GM23338 (cell line): ENCODE measurements at places on chromosomes 11 and 22.
A peak's percentile ranks its signal among the peaks of the same experiment; 100 is the strongest.

DNA sequence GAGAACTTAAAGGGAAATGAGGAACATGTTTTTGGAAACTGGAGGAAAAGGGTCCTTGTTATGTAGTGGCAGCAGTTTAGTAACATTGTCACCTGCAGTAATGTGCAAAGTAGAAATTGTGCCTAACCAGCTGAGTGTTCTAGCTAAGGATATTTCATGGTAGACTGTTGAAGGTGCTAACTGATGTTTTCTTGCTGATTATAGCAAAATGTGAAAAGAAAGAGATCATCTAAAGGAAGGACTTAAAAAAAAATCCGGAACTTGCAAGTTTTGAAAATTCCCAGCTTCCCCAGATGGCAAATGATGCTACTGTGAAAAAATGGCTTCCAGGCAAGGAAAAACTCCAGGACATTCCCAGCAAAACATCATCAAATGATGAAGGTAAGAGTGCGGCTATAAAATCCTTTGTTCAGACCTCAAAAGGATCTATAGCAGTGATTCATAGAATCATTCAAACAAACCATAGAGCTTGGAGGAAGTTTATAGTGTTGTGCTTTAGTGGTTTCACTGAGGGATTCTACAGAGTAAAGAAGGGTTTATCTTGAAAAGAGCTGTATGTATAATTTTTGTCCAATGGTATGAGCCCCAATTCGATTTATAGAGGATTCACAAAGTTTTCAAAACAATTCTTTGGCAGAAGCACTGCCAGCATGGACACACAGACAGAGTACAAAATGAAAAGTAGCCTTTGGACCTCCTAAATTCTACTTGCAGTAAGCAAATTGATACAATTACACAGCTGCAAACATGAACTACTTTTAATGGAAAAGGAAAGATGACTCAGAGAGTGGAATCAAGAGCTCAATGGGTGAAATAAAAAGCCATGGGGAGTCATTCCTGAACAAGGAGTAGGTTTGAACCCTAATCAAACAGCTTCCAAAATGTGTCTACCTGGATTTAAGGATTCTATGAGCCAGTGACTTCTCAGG is 4.3 kb upstream of the TRIM44 start:
- no peak for DNase-seq
- H3K36me3 ChIP-seq, result no peaks in the 10 kb centered on the region
- H3K27ac ChIP-seq, result no peak overlapping the region
- H3K27me3 ChIP-seq, result peaks cover 79% of the 10 kb centered on the region
- no peak overlapping the region for H3K4me3 ChIP-seq

GRCh38 chr11:105582497-105582896 is 27.4 kb upstream of the GRIA4 start:
- no peak overlapping the region for H3K4me3 ChIP-seq
- H3K27me3 ChIP-seq, result no peaks in the 10 kb centered on the region
- no peaks in the 10 kb centered on the region for H3K4me1 ChIP-seq
- DNase-seq, result no peak
- no peak overlapping the region for H3K27ac ChIP-seq

DNA sequence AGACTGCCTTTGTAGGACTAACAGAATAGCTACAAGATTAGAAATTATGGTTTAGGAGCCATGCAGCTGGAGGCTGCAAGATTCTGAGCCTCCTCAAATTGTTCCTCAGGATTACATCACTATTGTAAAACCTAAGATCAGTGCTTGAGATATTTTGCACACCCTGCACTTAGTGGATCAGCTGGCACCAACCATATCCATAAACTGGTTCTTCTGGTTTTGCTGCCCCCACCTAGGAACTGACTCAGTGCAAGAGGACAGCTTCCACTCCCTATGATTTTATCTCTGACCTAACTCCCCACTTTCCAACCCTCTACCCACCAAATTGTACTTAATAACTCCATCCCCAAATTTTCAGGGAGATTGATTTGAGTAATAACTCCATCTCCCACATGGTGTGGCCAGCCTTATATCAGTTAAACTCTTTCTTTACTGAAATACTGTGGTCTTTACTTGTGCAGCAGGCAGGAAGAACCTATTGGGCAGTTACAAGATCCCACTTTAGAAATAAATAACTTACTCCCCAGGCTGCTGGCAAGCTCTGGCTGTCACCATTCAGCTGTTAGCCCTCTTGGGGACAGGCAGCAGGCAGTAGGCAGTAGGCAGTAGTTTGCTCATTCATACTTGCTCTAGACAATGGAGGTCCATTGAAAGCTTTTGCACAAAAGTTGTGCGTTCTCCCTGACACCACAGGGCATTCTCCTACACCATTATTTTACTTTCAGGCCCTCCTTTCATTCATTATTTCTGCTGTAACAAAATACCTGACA is 119.0 kb downstream of the SLC17A6 start:
- H3K4me3 ChIP-seq, result no peak overlapping the region
- no peak for DNase-seq
- no peaks in the 10 kb centered on the region for H3K36me3 ChIP-seq
- H3K27me3 ChIP-seq, result no peaks in the 10 kb centered on the region
- no peaks in the 10 kb centered on the region; the same call in 1 of the 2 replicates for H3K4me1 ChIP-seq

- H3K4me3 ChIP-seq, result no peak overlapping the region
- no peaks in the 10 kb centered on the region for H3K36me3 ChIP-seq
- DNase-seq, result no peak
- peaks cover 2% of the 10 kb centered on the region for H3K4me1 ChIP-seq
- no peaks in the 10 kb centered on the region for H3K27me3 ChIP-seq
Measured at GRCh38 chr22:35653824-35654223, 5.6 kb downstream of the APOL6 start.

DNA sequence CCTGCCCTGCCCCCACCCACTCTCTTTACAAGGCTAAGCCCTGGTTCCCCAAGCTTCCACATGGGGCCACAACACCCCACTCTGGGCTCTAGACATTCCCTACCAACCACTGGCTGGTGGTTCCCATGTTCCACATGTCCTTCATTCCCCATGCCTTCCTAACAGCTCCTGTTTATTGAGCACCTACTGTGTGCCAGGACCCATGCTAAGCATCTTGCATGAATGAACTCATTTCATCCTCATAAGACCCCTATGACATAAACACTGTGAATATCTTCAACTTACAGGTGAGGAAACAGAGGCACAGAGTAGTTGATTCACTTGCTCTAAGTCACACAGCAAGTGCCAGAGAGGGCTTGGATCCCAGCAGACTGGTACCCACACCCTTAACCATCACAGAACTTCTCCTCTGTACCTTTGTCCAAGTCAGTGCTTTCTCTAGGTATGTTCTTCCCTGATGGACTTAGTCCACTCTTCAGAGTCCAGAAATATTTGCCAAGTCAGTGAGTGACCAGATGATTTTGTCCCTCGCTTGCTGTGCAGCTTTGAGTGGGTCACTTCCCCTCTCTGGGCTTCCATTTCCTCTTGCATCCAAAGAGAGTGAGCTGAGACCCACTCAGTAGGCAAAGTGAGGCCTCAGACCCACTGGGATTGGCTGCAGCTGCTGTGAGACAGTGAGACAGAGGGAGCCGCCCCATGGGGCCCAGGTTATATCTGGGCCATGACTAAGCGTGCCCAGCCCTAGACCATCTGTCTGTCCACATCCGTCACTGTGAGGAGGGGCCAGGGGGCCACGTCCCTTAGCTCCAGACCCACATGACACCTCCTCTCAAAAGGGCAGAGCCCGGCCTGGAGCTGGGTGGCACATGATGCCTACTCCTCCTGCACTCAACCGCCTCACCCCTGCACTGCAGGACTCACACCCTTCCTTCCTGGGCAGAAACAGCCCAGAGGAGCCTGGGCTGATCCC is 132.4 kb downstream of the MN1 start:
- H3K4me3 ChIP-seq, result no peak overlapping the region
- H3K4me1 ChIP-seq, result peaks cover 29% of the 10 kb centered on the region
- no peaks in the 10 kb centered on the region for H3K36me3 ChIP-seq
- H3K27me3 ChIP-seq, result no peaks in the 10 kb centered on the region

DNA sequence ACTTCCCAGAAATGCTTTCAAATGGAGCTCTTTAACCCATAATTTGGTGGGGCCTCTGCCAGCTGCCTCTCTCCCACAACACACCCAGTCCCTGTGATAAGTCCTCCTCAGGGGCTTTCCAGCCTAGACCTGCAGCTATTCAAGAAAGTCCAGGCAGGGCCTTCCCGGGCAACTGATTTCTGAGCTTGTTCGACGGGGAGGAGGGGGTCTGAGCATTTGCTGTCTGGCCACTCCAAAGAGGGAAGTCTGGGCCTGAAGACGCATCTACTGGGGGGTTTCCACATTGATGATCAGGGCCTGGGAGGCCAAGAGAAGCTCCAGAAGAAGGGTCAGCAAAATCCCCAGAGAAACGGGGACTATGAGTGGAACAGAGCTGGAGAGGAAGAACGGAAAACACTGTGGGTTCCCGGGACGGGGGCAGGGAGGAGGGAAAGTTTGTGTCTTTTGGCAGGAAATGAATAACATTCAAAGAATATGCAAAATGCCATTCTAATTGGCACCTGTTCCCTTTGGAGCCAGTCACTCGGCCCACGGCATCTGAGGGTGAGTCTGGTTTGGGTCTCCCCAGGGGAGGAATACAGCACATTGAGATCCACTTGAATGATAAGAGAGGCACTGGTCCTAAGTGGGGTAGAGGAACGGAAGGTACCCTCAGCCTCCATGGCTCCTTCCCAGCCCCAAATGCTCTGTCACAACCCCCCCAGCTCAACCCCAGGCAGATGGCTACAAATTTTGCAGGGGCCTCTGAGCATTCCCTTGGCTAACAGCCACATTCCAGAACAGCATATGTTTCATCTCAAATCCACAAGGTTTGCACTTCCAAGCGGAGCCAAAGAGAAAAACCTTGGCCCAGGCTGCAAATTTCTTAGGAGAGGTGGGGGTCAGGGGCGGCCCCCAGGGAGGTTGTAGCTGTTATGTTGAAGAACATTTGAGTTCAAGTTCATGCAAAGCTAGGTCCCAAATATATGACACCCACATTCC is 72.0 kb downstream of the RPUSD4 start:
- H3K27ac ChIP-seq, result peak overlapping the region; percentile 15; the same call in 1 of the 2 replicates
- peak overlapping the region; percentile 9; the same call in 1 of the 2 replicates for H3K4me3 ChIP-seq
- peaks cover 23% of the 10 kb centered on the region for H3K4me1 ChIP-seq
- DNase-seq, result peak; percentile 61
- H3K27me3 ChIP-seq, result no peaks in the 10 kb centered on the region

- H3K27ac ChIP-seq, result no peak overlapping the region
- no peak overlapping the region for H3K4me3 ChIP-seq
- no peaks in the 10 kb centered on the region for H3K36me3 ChIP-seq
- no peak for DNase-seq
- peaks cover 3% of the 10 kb centered on the region; the same call in 1 of the 2 replicates for H3K4me1 ChIP-seq
Measured at GRCh38 chr11:117997823-117998579, 11.8 kb downstream of the IL10RA start.

DNA sequence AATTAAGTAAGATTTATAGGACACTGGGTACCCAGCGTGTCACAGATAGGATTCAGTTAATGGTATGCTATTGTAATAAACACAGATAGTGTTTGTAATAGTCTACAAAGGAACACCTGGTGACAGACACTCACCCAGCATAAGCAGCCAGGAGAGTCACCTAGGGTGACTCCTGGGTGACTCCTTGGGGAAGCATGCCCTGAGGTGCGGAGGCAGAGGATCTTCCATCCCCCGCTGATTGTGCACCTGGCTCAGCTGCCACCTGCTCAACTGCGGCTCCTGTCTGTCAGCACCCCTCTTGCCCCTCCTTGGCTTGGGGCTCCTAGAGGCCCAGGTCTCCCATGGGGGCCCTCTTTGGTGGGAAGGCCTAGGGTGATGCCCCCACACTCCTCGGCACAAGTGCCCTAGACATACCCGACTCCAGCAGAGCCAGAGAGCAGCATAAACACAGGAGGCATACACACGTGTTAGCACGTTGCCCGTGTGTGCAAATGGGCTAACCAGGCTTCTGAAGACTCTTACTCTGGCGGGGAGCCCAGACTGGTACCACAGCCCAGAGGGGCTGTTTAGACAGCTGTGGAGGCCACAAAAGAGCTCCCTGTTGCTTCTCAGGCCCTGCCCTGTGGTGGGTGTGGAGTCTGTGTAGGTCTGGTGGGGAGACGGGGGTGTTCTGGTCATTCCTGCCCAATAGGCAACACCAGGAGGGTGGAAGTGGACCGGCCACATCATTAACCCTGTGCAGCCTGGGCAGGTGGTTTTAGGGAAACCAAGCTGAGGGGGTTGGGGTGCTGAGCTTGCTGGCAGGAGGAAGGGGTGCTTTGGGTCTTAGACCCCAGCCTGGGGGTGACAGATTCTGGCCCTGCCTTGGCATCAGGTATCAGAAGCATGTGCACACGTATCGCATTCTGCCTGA is 3.0 kb downstream of the INPPL1 start:
- no peak overlapping the region for H3K4me3 ChIP-seq
- no peaks in the 10 kb centered on the region; the same call in 1 of the 2 replicates for H3K36me3 ChIP-seq
- no peak for DNase-seq
- H3K27ac ChIP-seq, result no peak overlapping the region

DNA sequence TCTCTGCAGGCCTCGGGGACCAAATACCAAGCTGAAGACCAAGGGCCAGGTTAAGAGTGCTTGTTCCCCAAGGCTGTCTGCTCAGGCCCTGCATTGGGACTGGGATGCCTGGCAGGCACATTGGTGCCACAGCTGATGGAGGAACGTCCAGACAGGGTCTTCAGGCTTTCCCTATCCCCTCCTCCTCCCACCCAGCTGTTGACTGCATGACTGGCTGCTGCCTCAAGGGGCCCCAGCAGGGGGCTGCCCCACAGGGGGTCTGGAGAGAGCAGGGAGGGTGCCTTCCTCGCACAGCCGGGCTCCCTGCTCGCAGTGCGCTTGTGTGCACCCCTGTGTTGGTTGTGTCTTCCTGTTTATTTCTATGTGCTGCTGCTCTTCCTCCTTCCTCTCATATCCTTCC is 9.9 kb downstream of the RCOR2 start:
- H3K36me3 ChIP-seq, result no peaks in the 10 kb centered on the region; the same call in 1 of the 2 replicates
- H3K4me1 ChIP-seq, result peaks cover 56% of the 10 kb centered on the region
- H3K27ac ChIP-seq, result 0 out of 2 replicates have a peak overlapping the region, but pooled peaks have one; percentile 78
- no peak overlapping the region for H3K4me3 ChIP-seq
- no peaks in the 10 kb centered on the region for H3K27me3 ChIP-seq
- no peak for DNase-seq

- no peak for DNase-seq
- no peak overlapping the region for H3K4me3 ChIP-seq
Measured at GRCh38 chr11:19727246-19727645, 14.6 kb downstream of the NAV2 start.

DNA sequence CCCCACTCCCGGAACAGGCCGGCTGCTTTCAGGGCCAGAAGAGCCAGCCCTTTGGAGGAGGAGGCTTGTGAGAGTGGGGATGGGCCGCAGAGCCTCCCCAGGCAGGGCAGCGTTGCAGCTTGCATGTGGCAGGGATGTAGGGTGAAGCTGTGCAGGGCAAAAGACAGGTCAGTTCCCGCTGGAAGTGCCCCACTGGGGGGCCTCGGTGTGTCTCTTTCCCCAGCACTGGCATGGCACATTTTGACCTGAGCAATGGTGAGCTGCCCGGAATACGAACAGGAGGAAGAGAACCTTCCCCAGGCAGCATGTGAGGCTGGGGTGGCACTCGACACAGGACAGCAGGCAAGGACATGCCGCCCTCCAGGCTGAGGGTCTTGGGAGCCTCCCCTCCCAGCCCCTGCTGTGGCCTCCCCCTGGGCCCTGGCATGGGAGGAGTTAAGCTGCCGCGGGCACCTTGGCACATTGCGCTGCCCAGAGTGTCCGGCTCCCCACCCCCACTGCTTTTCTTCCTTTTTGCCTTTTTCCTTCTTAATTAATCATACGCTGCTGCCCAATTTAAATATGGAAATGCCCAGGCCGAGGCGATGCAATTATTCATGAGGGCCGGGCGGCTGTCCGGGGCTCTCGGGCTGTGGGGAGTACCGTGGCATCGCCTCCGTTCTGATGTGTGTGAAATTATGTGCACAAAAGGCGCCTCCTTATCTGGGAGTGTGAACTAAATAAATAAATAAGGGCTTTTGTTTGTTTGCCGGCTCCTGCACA is 76.0 kb upstream of the WNT7B start:
- H3K4me3 ChIP-seq, result no peak overlapping the region
- H3K27ac ChIP-seq, result no peak overlapping the region
- DNase-seq, result no peak
- no peaks in the 10 kb centered on the region for H3K36me3 ChIP-seq
- H3K27me3 ChIP-seq, result no peaks in the 10 kb centered on the region
